Astrocyte (in vitro differentiated cells and primary cell): ENCODE measurements at places on chromosomes 5 and 9.
A peak's percentile ranks its signal among the peaks of the same experiment; 100 is the strongest.

DNA sequence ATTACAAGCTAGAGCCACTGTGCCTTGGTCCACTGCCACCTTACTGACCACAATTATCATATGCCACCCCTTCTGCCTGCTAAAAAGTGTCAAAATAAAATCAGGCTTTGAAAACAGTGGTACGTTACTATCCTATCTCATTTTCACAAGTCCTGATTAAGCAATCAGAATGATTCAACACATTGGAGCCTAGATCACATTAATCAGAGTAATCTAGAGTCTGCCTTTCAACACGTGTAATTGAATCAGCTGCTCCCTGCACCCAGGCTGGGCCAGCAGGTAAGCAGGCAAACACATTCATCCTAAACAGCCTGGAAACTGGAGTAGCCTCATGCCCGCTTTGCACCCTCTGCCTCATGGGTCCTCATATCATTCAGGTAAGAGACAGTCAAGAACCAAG, 186.2 kb downstream of the DCP2 start:
- DNase-seq: peak; percentile 79

DNA sequence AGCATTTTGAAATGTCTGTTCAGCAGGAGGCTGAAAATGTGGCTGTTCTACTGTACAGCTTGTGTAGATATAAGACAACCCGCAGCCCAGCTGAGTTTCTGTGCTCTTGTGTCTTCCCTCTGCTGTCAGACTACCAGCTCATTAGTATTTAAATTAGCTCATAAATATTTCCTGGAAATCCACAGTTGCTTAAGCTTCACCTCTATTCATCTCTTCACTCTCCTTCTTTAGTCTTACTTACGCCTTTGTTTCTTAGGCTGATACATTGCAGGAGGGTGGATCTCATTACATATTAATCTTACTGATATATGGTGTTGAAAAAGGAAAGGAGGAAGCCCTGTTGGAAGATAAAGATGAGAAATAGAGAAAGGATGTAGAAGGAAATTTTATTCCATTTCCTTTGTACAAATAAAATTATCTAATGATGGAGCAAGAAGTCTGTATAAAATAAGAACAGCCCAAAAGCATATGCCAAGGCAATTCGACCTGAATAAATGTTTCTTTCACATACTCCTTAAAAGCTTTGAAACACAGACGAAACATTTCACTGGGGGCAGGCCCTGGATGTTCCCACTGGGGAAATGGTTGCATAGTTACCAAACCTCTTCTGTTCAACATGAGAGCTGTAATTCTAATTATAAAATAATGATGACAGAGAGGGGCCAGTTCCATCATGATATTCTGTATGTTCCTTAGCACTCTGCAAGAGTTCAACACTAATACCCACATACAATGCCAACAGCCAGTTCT, 111.8 kb upstream of the APC start:
- DNase-seq: no peak

DNA sequence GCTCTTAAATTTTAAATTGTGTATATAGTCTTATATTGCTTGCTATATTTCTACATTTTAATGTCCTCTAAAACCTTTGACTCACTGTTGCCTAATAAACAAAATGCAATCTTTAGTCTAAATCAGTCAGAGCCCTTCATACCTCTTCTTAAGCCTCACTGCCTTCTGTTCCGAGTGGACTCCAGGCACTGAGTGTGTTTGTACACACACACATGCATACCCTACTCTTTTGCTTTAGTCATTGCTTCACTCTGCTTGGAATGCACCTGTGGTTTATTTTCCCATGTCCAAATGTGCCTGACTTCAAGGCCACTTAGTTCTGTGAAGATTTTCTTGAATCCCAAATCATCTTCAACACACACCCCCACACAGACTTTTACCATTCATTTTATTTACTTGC, 60.9 kb downstream of the SLC12A2 start:
- peak; percentile 73 for DNase-seq

DNA sequence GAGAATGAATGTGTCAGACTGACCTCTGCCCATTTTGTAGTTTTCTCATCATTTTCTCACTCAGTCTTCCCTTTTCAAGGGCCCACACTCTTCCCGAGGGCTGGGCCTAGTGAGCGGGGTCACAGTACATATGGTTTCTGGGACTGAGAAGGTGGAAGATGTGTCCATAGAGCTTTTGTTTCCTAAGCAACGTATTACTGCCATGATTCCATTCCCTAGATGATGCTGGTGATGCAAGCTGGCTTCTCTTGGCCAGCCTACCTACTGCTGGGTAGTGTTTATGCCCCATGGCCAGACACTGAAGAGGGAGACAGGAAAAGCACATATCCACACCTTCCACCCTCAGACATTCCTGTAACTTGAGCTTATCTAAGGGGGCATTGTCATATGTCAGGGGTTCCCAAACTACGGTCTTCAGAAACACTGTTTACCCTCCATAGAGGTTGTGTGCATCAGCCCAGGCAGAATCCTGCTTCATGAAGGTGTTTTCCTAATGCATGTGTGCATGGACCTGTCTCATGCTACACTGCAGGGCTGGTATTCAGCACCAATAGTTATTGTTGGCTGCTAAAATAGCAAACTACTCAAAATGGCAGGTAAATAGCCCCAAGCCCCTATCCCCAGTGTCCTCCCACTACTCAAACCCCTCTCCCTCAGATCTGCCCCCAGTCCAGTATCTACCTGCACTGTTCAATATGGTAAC, 9.5 kb downstream of the IRF1 start:
- DNase-seq: no peak

DNA sequence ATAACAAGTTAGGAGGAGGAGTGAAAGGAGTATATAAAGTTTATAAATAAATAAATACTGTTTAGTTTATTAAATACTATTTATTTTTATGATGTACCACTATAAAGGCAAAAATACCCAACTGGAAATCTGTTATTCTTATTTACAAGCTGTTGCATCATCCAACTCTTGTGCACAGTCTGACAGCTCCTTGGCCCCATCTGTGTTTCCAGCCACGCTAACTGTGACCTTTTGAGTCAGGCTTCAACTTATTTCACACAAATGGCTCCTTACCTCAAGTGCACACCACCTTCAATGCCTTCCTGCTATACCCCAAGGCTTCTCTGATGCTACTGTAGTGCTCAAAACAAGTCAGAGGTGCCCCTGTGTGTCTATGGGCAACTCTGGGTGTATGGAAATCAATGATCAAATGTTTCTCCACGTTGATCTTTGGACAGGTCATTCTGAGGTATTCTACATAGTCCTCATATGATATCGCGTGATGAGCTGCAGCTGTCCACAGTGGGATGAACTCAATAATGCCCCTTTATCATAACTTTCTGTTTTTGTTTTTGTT, 303.2 kb upstream of the GRAMD2B start:
- no peak for DNase-seq
